ENCODE measurements at places on chromosomes 4 and X.

GRCh38 chr4:183812567-183812966 lies 92.5 kb upstream of the STOX2 start:
- DNase-seq: no peak

DNA sequence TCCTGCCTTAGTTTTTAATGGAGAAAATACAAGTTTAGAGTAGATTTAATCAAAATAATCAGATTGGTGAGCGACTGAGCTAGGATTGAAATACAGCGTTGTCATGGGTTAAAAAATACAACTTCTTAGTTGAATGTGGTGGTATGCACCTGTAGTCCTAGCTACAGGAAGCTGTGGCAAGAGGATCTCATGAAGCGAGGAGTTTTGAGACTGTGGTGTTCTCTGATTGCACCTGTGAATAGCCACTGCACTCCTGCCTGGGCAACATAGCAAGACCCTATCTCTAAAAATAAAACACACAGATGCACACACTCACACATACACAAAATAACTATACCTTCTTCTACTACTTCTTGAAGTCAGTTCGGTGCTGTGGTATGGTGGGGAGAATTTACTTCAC lies 19.8 kb upstream of the GBA3 start:
- DNase-seq: no peak

- DNase-seq: no peak
These were observed 23.8 kb downstream of the CTSO start for GRCh38 chr4:155929833-155930232.

DNA sequence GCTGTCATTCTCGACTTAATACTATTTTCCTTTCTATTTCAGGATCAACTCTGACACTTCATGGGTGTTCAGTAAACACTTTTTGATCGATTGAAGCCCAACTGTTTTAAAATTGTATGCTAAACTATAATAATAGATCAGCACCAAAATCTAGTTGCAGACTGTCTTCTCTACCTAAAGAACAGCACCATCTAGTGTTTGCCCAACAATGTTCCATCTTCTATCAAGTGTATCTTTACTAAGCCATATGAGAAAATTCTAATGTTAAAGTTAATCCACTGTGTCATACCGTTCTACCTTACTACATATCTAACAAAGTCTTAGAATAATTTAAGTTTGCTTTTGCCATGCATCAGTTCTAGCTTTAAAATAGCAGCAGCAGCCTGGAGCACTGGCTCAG lies 113.0 kb upstream of the PRDX4 start:
- DNase-seq: no peak

DNA sequence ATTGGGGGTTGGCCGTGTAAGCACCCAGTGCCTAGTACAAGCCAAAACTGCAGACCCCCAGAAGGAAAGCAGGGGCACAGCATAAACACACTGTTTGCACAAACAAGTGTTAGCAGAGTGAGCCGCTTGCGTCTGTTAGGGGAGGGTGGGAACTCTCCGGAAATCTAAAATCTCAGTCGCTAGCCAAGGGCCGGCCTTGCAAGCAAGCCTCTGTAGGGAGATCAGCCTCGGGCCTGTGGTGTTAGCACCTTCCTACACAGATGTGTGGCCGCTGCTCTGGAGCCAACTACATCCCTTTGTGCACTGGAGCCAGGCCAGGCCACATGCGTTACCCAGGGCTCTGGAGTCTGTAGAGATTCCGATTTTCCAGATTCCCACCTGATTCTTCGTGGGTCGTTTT lies 67.1 kb downstream of the GPR143 start:
- no peak for DNase-seq

GRCh38 chr4:80948995-80949394 lies 81.5 kb upstream of the BMP3 start:
- DNase-seq: no peak

GRCh38 chrX:13074297-13075262 lies 30.2 kb upstream of the FAM9C start:
- DNase-seq: no peak

DNA sequence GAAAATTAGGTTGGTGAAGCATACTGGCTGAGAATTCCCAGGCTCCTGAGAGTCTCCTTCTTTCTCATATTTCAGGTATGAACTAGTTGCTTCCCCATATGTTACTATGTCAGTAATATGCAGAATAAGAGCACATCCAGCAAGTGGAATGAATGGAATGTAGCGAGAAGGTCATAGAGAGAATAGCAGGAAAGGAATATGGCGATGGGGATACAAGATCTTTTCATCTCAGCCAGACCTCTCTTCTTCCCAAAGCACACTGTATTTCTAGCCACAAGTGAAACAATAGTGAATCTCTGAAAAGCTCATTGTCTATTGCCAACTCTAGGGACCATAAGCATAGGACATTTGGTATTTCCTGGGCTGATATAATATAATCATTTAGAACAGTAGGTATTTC lies 54.6 kb upstream of the MMAA start:
- DNase-seq: no peak

DNA sequence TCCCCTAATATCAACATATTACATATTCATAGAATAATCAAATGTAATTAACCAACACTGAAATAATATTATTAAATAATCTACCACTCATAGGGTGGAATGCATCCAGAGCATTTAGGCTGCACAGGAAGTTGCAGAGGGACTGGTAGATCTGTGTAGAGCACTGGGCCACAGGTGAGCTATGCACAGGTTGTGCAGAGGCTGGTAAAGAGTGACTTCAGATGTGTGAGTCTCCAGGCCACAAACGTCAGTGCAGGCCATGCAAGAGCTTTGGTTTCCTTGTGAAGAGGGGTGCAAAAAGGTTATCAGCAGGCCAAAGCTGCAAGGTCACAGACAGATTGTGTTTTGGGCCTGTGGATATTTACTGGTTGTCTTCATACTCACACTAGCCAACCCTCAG lies 25.5 kb upstream of the MANBA start:
- DNase-seq: no peak

GRCh38 chr4:107589269-107589668 lies 130.8 kb downstream of the PAPSS1 start:
- DNase-seq: no peak

GRCh38 chrX:70423936-70424675 lies 992 bp downstream of the GDPD2 start:
- DNase-seq: no peak

DNA sequence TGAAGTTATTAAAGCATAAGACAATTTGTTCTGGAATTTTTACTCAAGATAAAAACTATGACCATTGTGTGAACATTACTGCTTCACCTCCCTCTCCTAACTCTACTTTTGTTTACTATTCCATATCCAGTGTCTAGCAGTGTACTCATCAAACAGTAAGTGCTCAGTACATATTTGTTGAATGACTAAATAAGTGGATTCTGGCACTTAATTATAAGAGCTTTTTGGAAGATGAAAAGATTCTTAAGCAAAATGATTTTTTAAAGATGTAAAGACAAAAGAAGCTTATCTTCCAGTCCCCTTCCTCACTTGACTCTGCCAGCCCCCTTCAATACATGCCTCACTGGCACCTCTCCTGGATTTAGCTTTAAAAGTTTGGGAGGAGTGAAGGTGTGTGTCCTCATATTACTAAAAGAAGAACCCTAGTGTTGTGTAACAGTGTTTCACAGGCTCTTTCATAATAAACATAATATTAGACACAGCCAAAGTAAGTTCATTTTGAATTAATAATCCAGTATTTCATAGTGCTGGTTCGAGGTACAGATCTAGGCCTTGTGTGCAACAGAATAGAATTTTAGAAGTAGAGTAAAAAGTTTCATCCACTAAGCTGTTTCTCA lies 53.0 kb downstream of the GAB1 start:
- DNase-seq: no peak

DNA sequence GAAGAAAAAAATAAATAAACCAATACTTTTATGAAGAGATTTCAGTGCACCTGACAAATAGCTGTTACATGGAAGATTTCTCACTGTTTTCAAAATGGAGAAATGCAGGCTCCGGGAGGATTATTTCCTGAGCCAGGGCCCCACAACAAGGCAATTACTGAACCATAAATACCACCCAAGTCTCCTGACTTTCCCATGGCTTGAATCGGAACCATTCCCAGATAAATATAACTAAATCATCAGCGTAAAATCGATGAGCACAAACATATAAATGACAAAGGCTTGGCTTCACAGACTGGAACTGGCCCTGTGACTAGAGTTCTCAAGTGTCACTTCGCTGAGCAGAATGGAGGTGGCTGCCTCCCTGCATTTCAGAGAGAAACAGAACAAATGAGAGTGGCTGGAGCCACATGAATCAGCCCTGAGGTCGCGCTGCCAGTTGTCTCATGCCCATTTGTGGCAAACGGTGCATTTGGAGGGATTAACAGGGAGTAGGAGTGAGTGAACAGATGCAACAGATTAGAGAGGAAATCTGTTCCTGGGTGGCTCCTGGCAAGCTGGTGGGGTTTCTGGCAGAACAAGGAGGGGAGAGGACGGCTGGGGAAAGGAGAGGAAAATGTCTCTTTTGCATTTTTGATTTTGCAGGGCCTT lies 57.3 kb upstream of the STIM2 start:
- DNase-seq: no peak

Data from activated CD4-positive, alpha-beta T cell treated with anti-CD3 and anti-CD28 coated beads, Interleukin-2, amount 50 U/mL, for 24 hours (primary cell).